ENCODE measurements at places on chromosomes 7 and 10. TPM values are rescaled to one million over a fixed set of nuclear protein-coding genes. Genes with fewer than 3 reads are reported as not detected.

GRCh38 chr10:130065251-130065650 lies 45.4 kb downstream of the C10orf143 start:
- no peaks in the 10 kb centered on the region for H3K36me3 ChIP-seq
- no peak overlapping the region for H3K27ac ChIP-seq
- H3K4me1 ChIP-seq: no peaks in the 10 kb centered on the region
- peaks cover 5% of the 10 kb centered on the region for H3K27me3 ChIP-seq
- DNase-seq: no peak
- H3K4me3 ChIP-seq: no peak overlapping the region

DNA sequence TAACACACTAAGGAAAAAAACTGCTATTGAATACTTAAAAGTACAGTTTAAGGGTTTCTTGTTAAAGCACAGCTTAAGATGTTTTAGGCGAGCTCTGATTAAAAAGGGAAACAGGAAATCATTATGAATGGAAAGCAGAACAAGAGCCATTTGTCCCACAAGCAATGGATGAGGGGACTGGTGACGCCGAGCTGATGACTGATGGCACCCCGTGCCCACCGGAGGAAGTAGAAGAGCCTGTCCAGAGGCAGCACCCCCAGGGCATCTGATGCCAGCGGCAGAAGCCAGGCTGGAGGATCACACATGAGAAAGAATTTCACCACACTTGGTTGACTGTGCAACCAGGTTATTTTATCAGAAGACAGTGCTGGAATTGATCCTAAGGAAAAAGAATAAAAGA lies 15.0 kb upstream of the INSIG1 start:
- no peak overlapping the region for H3K4me3 ChIP-seq
- no peak for DNase-seq
- H3K4me1 ChIP-seq: no peaks in the 10 kb centered on the region
- peaks cover 10% of the 10 kb centered on the region for H3K27me3 ChIP-seq
- H3K27ac ChIP-seq: no peak overlapping the region

GRCh38 chr10:59847888-59848287 lies 58.5 kb downstream of the CCDC6 start:
- no peak overlapping the region for H3K27ac ChIP-seq
- H3K4me3 ChIP-seq: no peak overlapping the region
- no peak for DNase-seq

- H3K27me3 ChIP-seq: no peaks in the 10 kb centered on the region
- H3K36me3 ChIP-seq: no peaks in the 10 kb centered on the region
- no peaks in the 10 kb centered on the region for H3K4me1 ChIP-seq
- no peak overlapping the region for H3K4me3 ChIP-seq
- H3K27ac ChIP-seq: no peak overlapping the region
These were observed 305.8 kb upstream of the KCND2 start for GRCh38 chr7:119967221-119967620.

- H3K27ac ChIP-seq: no peak overlapping the region
- H3K4me1 ChIP-seq: no peaks in the 10 kb centered on the region
- no peaks in the 10 kb centered on the region for H3K36me3 ChIP-seq
- DNase-seq: no peak
- peaks cover 29% of the 10 kb centered on the region for H3K27me3 ChIP-seq
These were observed 67.8 kb upstream of the PCBD1 start for GRCh38 chr10:70956029-70956759.

GRCh38 chr7:12062062-12062461 lies 149.0 kb upstream of the TMEM106B start:
- no peak overlapping the region for H3K27ac ChIP-seq
- DNase-seq: no peak
- H3K36me3 ChIP-seq: no peaks in the 10 kb centered on the region
- H3K4me3 ChIP-seq: no peak overlapping the region
- H3K4me1 ChIP-seq: peaks cover 10% of the 10 kb centered on the region

GRCh38 chr7:7164591-7164990 lies 17.8 kb upstream of the C1GALT1 start:
- no peaks in the 10 kb centered on the region for H3K36me3 ChIP-seq
- DNase-seq: no peak
- H3K27me3 ChIP-seq: peaks cover 3% of the 10 kb centered on the region
- no peak overlapping the region for H3K27ac ChIP-seq
- no peak overlapping the region for H3K4me3 ChIP-seq

DNA sequence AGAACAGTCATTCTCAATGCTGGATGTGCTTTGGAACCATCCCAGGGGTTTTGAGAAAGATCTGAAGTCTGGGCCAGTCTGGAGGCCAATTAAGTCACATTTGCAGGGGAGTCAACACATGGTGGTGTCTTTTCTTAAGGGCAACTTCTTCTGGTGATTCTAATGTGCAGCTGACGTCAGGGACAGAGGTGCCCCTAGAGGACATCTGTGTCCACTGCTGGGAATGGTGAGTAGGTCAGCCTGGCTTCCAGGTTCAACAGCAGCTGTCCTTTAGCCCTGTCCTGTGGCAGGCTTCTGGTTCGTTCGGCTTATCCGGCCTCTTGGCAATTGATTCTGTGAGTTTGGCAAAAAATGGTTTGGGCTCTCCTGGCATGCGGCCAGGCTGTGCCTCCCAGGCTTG lies 269.7 kb upstream of the HABP2 start:
- H3K4me3 ChIP-seq: no peak overlapping the region
- H3K4me1 ChIP-seq: no peaks in the 10 kb centered on the region
- H3K36me3 ChIP-seq: no peaks in the 10 kb centered on the region
- DNase-seq: no peak
- H3K27ac ChIP-seq: no peak overlapping the region

DNA sequence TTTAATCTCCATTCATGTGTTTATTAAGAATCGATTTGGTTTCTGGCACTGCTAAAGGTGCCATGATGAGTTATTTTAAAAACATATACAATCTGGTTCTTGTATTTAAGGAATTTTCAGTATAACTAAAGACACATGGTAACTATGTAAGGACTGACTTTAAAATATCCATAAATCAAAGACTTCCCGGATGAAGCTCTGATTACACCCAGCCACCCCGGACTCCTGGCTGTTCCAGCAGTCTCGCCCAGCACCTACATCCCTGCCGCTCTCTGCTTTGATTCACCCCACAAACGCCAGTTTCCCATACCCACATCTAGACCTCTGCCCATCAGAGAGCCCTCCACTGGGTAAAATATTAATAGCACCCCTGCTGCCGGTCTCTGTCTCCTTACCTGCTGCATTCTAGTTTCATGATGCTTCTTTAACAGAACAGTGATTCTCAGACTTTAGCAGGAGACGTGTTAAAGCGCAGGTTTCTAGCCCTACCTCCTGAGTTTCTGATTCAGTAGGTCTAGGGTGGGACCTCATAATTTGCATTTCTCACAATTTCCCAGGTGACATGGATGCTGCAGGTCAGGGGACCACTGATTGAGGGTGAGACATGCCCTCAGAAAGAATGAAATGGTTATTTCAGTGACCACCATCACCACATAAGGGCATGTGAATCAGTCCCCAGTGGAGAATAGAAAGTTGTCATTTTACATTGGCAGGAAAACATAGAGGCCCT lies 185.7 kb downstream of the KIAA1217 start:
- no peaks in the 10 kb centered on the region for H3K4me1 ChIP-seq
- no peak for DNase-seq

DNA sequence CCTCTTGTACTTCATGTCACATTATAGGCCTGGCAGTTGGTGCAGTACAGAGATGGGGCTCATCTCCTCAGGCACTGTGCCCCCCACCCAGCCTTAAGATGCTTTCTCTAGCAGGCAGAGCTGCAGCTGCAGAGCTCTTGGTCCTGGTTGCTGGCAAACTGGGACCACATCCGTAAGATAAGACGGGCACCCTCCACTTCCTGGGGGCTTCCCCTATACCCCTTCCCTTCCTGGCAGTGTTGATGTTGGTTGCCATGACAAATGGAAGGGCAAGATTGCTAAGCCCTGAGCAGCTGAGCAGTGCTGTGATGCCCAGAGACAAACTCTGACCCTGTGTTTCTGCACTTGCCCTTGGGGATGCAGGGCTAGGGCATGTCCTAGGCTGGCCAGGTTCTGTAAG lies 103.4 kb upstream of the ANLN start:
- H3K36me3 ChIP-seq: 0 out of 2 replicates have a peak, but pooled peaks cover 5% of the 10 kb centered on the region
- no peaks in the 10 kb centered on the region for H3K27me3 ChIP-seq
- no peak for DNase-seq
- no peak overlapping the region for H3K4me3 ChIP-seq
- peaks cover 94% of the 10 kb centered on the region for H3K4me1 ChIP-seq

DNA sequence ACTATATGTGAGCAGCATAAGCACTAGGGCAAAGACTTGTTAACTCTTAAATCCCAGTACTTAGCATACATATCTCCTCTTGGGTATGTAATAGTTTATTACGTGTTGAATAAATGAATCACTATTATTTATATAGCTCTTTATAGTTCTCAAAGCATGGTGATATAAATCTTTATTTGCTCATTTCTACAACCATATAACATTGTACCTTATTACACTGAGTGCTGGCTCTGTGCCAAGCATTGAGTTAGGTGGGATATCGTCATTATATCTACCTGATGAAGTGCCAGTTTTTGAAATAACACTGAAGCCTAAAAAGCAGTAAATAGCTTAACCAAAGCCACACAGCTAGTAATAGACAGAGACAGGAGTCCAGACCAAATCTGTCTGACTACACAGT lies 27.9 kb downstream of the AHR start:
- no peaks in the 10 kb centered on the region for H3K4me1 ChIP-seq
- H3K27me3 ChIP-seq: no peaks in the 10 kb centered on the region
- peaks cover 5% of the 10 kb centered on the region for H3K36me3 ChIP-seq
- no peak for DNase-seq
- H3K4me3 ChIP-seq: no peak overlapping the region

DNA sequence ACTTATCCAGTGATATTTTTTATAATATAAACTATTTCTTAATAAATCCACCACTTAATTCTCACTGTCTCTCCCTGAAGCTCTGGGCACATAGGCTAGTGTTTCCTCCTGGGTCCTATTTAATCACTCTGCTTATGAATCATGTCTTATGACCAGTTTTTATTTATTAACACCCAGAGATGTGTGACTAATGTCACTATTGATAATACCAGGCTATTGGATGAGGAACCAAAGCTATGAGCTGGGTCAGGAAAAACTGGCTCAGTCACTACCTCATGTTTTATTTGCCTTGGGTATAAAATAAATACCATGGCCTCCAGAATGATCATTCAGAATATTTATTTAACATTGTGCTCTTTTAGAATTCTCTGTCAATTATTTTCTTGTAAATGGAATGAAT lies 5.2 kb downstream of the SEMA3E start:
- H3K27ac ChIP-seq: no peak overlapping the region
- peaks cover 3% of the 10 kb centered on the region for H3K4me1 ChIP-seq
- peaks cover 2% of the 10 kb centered on the region for H3K27me3 ChIP-seq
- H3K36me3 ChIP-seq: no peaks in the 10 kb centered on the region
- no peak overlapping the region for H3K4me3 ChIP-seq
- DNase-seq: no peak

DNA sequence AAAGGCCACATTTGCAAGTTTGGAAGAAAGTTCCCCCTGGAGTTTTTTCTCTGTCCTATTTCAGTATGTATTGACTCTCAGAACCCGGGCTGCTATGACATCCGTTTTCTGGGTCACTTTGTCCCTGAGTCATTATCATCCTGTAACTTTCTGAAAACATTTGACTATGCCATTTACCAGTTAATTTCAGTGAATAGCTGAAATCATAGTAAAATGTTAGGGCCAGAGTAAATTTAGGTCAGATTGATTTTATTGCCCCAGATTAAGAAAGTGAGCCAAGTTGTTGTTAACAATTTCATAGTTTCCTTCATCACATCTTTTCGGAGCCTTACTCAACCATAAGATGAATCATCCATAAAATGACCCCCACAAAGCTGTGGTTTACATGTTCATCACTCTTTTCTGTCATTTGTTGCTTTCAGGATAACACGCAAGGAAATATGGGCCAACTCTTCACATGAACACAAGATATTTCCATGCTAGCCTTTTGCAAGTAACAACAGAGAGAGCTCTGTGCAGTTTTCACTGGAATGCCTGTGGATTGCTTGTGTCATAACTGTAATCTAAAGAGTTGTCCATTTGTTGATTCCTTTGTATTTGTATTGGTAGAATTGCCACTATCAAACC lies 3.9 kb upstream of the MACC1 start:
- no peak for DNase-seq
- no peaks in the 10 kb centered on the region for H3K27me3 ChIP-seq
- H3K4me3 ChIP-seq: no peak overlapping the region
- no peaks in the 10 kb centered on the region for H3K4me1 ChIP-seq

GRCh38 chr10:49388161-49388560 lies 7.7 kb downstream of the DRGX start:
- H3K36me3 ChIP-seq: no peaks in the 10 kb centered on the region
- no peak overlapping the region for H3K4me3 ChIP-seq
- H3K4me1 ChIP-seq: no peaks in the 10 kb centered on the region
- no peak for DNase-seq
- H3K27ac ChIP-seq: no peak overlapping the region

DNA sequence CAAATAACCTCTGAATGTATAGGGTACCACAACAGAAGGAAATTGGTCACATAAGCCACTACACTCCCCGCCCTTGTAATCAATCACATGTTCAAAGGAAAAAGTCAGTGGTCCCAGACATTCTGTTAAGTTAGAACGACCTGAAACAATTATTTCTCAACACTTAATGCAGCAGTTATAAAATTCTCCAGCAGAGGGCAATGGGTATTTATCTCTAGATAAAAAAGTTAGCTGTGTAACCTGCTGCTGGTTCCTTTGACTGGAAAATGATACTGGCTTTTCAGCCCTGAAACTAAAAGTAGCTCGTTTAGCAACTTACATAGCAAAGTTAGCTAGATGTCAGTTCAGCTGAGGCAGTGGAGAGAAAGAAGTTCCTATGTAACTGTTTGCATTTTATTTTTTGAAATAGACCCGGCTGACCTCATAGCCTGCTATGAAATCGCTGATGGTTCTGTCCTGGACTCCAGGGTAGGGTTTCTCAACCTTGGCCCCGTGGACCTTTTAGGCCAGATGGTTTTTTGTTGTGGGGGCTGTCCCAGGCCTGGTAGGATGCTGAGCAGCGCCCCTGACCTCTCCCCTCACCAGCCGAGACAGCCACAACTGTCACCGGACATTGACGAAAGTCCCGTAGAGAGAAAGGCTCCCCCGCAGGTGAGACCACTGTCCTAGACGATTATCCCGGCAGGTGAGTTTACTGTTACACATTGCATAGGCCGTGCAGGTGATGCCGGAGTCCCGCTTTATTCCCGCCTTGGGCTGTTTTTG lies 40.2 kb upstream of the PROSER2 start:
- H3K4me3 ChIP-seq: no peak overlapping the region
- H3K4me1 ChIP-seq: no peaks in the 10 kb centered on the region
- H3K27ac ChIP-seq: no peak overlapping the region
- DNase-seq: peak; percentile 24
- no peaks in the 10 kb centered on the region for H3K36me3 ChIP-seq
- no peaks in the 10 kb centered on the region for H3K27me3 ChIP-seq

DNA sequence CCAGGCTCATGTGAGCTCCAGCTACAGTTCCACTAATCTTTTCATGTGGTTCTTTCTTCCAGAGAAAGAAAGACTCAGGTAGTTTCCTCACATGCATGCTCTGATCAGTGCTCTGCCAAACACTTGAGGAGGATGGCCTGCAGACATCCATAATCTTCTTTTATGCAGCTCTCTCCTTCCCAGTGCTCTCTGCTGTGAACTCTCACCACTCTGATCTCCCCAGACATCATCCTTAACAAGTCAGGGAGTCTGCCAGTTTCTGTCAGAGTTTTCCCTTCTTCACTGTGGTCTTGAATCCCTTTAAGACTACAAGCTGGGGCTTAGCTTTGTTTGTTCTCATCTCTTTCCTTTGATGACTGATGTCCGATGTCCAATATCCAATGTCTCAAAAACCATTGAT lies 203.4 kb upstream of the PRKCQ start:
- no peak overlapping the region for H3K4me3 ChIP-seq
- no peak overlapping the region for H3K27ac ChIP-seq
- H3K36me3 ChIP-seq: no peaks in the 10 kb centered on the region
- H3K27me3 ChIP-seq: no peaks in the 10 kb centered on the region

Gene EBLN1
- total RNA-seq: not detected

Gene NEUROG3
- not detected for total RNA-seq

Gene CUZD1
- 2.9 TPM for total RNA-seq

Gene RPEL1
- total RNA-seq: 0.10 TPM

Gene TNS3
- 533 TPM for total RNA-seq

Gene TAS2R5
- total RNA-seq: 0.77 TPM
